Glutamatergic neuron (in vitro differentiated cells): ENCODE measurements at places on chromosomes 11 and 22. TPM values are rescaled to one million over a fixed set of nuclear protein-coding genes. Genes with fewer than 3 reads are reported as not detected.

- no peak for DNase-seq
Observed at GRCh38 chr11:40179541-40179940, 1279.9 kb downstream of the LRRC4C start.

GRCh38 chr11:72343006-72343756 lies 91.2 kb downstream of the CLPB start:
- DNase-seq = no peak

- DNase-seq = no peak
Observed at GRCh38 chr11:58023435-58023931, at the start of gene OR9Q1. TSS of gene OR9Q1 (plus strand) at chr11:58023881. CDS start at chr11:58179445, 155,564 bp downstream.

The KCNQ1OT1 gene
- 14.3 TPM for total RNA-seq

DNA sequence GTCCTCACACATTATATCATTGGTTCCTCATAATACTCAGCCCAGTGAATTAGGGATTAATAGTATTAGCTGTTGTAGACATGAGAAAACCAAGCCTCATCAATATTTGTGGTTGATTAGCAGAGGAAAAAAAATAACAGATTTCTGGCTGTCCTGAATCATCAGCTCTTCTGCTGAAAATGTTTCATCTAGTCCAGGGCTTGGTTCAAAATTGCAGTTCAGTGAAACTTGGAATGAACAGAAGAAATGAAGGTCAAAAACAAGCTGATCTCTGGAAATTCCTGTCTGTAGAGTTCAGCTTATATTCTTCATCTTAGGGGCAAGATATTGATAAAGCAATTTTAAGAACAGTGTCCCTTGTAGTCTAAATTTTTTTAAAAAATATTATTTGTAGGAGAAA lies 361.1 kb upstream of the CCDC179 start:
- DNase-seq = no peak

The CARD18 gene
- total RNA-seq = not detected
